Stimulated activated CD4-positive, alpha-beta T cell treated with anti-CD3 and anti-CD28 coated beads, Interleukin-1b, Interleukin-23, amount 100 ng/mL, for 1 hour (primary cell): ENCODE measurements at places on chromosomes 2 and 18.

- no peak for DNase-seq
These were observed 462.7 kb upstream of the CDH20 start for GRCh38 chr18:60870261-60871153.

DNA sequence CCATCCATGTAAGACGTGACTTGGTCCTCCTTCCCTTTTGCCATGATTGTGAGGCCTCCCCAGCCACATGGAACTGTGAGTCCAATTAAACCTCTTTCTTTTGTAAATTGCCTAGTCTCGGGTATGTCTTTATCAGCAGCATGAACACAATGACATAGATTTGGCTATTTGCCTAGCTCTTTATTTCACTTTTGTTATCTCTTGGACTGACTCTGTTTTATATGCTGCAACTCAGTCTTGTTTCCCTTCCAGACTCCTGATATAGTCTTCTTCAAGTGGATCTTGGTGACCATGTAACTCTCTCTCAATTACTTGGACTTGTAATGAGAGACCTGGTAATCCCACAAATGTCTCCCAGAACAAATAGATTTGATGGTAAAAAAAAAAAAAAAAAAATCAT is 627.6 kb downstream of the CCDC85A start:
- no peak for DNase-seq

- DNase-seq: no peak
These were observed 164.0 kb upstream of the SIX3 start for GRCh38 chr2:44777537-44777936.

- DNase-seq: no peak
These were observed 44.8 kb downstream of the ADCY3 start for GRCh38 chr2:24875272-24875671.

DNA sequence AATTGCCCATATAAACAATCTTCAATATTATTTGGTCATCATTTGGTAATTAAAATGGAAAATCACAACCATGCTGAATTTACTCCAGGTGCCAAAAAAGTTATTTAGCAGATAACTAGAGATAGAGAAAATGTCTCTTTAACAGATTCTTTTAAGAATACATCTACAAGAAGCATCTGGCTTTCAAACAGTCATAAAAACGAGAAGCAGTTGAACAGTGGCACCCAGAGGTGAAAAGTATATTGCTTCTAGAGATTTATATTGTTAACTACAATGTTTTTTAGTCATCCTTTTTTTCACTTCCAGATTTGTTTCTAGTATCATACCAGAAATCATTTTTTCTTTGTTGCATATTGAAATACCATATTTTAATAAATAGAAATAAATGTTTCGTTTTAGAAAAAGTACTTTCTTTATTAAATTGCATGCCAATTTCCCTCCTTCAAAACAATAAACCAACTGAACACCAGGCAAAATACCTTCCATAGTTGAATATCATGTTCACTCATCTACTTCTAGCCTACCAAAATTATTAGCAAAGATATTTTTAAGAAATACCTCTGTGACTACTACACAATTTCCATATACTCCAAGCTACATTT is 65.4 kb upstream of the HNRNPA3 start:
- DNase-seq: no peak

- no peak for DNase-seq
These were observed 50.0 kb downstream of the ESCO1 start for GRCh38 chr18:21550510-21550970.

GRCh38 chr2:38147333-38148121 is 71.6 kb upstream of the CYP1B1 start:
- DNase-seq: no peak

GRCh38 chr18:79400091-79400590 is 4.4 kb downstream of the NFATC1 start:
- DNase-seq: peak; percentile 50

GRCh38 chr2:2657121-2657962 is 326.3 kb upstream of the MYT1L start:
- no peak for DNase-seq

DNA sequence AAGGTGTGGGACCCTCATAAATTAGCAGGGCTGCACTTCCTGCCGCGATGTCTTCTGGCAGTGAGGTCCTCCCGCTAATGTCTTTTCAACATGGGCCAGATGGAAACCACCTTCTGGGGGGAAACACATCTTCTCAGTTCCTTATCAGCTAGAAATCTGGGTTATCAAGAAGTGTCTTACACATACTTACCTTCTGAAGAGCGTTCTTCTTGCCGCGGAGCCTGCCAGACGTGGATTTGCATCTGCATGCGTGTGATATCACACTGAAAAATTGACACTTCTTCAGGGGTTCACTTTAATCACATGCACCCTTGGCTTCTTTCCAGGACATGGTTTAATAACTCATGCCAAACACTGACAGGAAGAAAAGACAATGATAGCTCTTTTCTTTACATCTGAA is 163.5 kb upstream of the SOX11 start:
- DNase-seq: no peak

- no peak for DNase-seq
These were observed 187.1 kb downstream of the CELF4 start for GRCh38 chr18:37378336-37379010.

- no peak for DNase-seq
These were observed 159.4 kb downstream of the BABAM2 start for GRCh38 chr2:28049899-28050298.

DNA sequence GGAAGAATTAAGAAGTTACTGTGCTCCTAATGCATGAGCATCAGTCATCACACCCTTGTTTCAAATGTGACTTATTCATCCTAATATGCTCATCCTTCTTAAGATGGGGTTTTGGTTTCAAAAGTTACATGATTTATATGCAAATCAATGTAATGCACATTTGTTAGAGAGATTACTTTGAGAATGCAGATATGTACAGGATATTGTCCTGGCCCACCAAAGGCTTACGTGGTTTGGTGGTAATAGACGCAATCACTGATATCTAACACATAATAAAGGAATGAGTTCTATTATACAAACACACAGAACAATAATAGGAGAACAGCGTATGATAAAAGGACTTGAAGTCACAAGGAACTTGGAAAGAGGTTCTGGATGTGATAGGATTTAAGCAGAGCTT is 11.1 kb upstream of the COL5A2 start:
- no peak for DNase-seq

- no peak for DNase-seq
These were observed 133.4 kb upstream of the CXCR4 start for GRCh38 chr2:136251197-136251884.

DNA sequence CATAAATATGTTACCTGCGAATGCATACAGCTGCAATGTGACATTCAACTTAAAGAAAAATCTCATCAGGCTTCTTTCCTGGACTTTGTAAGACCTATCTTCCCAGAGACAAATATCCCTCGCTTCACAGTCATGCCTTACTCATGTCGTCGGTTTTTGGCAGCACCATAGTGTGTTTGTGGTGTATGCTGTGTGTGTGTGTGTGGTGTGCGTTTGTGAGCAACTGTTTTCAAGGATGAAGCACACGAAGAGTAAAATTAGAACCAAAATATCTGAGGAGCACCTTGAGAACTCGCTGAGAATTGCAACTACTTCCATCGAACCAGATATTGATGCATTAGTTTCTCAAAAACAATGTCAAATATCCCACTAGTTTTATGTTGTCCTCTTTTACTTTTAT is 56.9 kb downstream of the ASB1 start:
- no peak for DNase-seq
